ENCODE measurements at places on chromosomes 1 and 21.
A peak's percentile ranks its signal among the peaks of the same experiment; 100 is the strongest.

DNA sequence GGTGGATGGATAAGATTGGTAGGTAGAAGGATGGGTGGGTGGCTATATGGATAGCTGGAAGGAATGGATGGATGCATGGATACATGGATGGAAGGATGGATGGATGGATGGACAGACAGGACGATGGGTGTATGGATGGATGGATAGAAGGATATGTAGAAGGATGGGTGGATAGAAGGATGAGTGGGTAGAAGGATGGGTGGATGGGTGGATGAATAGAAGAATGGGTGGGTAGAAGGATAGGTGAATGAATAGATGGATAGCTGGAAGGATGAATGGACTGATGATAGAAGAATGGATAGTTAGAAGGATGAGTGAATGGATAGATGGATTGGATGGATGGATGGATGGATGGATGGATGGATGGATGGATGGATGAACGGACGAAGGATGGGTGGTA, 5.0 kb downstream of the MASP2 start:
- DNase-seq = no peak

- DNase-seq = no peak
Observed at GRCh38 chr1:57295326-57295725, 128.5 kb downstream of the DAB1 start.

DNA sequence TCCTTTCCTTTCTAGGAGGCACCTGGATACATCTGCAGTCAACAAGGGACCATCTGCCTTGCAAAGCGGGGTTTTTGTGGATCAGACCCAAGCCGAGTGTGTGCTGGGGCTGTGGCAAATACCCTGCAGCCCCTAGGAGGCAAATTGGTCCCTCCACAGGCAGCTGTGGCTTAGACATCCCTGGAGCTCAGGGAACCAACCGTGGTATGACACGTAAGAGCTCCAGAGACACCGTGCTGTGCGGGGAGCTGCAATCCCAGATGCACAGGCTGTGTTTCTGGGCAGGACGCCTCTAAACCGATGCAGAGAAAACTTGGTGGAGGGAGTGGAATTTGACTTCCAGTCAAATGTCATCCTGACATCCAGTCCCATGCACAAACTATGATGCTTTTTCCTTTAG, 141.5 kb downstream of the KAZN start:
- no peak for DNase-seq

DNA sequence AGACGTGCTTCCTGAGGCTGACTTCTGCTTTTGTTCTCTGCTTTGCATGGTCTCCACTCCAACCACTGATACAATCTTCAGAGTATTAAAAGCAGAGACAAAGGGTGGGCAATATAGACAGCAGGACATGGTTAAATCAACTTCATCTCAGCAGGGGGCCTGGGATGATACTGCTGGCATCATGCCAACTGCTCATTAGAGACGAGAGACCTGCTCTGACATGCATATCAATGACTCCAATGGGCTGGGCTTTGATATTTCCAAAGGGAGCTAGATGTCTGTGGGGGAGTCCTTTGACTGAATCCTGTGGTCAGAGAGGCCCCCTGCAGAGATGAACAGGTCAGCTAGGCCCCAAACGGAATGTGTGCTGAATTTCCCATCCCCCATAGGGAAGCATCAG, 106.6 kb downstream of the ACTL8 start:
- peak; percentile 64 for DNase-seq

DNA sequence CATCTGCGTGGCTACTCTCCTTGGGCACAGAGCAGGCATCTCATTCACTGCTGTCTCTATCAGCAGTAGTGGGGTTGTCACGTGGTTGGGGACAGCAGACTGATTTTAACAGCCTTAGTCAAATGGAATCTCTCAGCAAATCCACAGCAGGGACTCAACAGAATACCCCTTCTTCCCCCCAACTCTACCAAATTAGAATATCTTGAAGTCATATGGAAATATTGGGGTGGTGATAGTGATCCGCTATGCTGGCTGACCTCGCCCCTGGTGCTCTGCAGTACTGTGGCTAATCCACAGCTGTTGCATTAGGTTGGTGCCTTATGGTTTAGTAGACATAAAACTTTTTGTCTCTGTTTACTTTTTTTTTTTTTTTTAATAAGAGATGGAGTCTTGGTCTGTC, 23.9 kb downstream of the HHAT start:
- no peak for DNase-seq
